ENCODE measurements at places on chromosomes 3 and 15. TPM values are rescaled to one million over a fixed set of nuclear protein-coding genes. Genes with fewer than 3 reads are reported as not detected.

Gene PLA2G4E
- polyA plus RNA-seq = not detected

DNA sequence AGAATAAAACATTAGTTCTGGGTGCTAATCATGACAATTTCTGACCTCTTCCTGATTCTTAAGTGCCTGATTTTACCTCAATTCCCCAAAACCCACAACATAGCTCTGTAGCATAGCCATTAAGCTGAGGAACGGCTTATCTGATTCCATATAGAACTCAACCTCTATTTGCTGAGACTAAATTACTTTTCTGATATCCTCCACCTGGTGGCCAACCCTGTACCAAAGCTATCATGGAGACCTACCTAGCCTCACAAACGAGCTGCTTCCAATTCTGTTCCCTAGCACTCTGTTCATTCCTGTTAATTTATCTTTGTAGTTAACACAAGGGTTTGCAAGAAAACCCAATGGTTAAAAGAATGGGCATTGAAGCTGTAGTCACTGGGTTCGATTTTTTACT is 245.2 kb downstream of the PLOD2 start:
- no peak for DNase-seq

DNA sequence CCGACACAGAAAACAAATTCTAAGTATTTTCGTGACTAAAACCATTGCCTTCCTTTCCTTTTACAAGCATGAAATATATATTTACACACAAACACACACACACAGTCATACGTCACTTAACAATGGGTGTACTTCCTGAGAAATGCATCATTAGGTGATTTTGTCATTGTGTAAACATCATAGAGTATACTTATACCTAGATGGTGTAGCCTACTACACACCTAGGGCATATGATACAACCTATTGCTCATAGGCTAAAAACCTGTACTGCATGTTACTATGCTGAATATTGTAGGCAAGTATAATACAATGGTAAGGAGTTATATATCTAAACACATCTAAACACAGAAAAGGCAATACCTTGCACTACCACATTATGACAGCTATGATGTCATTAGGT is 28.6 kb downstream of the COL6A5 start:
- no peak for DNase-seq

Gene GOLGA8T
- polyA plus RNA-seq = not detected

Gene GOLGA6D
- 0.08 TPM for polyA plus RNA-seq

DNA sequence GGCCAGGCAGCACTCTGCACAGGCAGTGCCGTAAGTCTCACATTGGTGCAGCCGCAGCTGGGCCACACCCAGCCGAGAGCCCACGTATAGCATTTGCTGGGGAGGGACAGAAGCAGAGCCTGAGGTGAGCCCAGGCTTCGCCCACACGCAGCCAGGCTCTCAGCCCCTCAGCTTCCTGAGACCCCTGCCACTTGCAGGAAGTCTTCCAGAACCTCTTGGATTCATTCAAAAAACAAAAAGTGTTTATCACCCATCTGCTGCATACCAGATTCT is 6.9 kb downstream of the SEMA3G start:
- no peak for DNase-seq

DNA sequence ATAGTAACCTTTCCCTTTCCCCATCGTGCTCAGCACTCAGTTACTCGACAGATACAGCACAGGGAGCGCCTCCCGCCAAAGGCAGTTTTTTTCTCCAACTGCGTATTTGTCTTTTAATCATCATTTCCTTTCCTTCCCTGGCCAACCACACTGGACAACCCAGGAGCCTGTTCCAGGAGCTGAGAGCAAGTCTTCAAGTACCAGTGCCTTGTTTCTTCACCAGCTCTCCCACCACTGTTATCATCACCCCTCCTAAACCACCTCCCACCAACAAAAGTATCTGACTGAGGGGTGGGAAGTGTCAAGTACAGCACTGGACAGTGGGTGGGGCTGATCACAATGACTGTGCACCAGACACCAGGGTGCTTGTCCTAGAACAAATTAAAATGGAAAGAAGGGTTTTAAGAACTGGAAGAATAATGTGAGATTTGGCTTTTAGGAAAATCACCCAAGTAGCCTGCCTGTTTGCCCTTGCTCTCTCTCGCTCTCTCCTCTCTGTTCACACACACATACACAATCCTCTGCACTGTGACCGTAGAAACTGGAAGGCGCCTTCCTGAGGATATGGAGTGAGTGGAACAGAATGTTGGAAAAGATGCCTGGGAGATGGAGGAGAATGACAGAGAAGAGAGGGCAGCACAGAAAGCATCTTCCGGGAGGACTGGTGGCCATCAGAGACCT is 126.3 kb downstream of the TNIK start:
- no peak for DNase-seq

DNA sequence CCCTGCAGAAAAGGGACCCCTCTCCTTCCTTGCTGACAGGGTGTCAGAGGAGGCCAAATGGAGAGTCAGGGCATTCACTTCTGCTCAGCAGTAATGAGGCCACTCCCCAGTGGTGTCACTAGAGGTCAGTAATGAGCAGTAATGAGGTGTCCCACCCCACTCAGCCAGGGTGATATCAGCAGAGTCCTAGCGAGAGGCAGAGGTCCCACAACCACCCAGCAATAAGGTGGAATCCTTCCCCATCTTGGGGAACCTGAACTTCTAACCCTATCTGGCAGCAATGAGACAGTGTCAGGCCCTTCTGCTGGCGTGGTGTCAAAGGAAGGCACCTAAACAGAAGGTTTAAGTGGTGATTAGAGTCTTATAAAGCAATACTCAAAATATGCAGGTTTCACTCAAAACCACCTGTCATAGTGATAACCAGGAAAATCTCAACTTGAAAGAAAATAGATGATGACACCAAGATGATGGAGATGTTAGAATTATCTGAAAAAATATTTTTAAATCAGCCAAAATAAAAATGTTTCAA is 12.9 kb downstream of the OCA2 start:
- peak; percentile 66 for DNase-seq

Gene KNL1
- polyA plus RNA-seq = 0.50 TPM

Gene GHSR
- not detected for polyA plus RNA-seq

DNA sequence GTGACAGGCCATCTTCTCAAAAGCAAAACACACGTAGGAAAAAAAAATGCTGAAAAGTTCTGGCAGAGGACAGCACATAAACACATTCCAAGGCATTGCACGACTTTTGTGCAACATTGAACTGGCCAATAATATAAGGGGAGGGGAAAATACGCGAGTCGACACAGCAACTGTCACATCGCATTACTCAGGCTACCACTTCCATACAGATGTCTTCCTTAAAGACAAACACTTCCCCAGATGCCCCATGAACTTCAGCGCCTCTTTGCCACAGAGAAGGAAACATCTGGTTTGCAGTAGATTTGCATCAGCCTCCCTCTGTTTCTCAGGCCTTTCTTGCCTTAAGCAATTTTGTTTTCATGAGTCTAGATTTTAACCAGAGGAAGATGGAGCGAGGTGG is 144.4 kb upstream of the IGF1R start:
- DNase-seq = no peak

- DNase-seq = no peak
These were observed 38.1 kb upstream of the LDHAL6B start for GRCh38 chr15:59168536-59168935.

Data from aorta (tissue), 5 donors.